ENCODE measurements at places on chromosomes 3 and 15.

DNA sequence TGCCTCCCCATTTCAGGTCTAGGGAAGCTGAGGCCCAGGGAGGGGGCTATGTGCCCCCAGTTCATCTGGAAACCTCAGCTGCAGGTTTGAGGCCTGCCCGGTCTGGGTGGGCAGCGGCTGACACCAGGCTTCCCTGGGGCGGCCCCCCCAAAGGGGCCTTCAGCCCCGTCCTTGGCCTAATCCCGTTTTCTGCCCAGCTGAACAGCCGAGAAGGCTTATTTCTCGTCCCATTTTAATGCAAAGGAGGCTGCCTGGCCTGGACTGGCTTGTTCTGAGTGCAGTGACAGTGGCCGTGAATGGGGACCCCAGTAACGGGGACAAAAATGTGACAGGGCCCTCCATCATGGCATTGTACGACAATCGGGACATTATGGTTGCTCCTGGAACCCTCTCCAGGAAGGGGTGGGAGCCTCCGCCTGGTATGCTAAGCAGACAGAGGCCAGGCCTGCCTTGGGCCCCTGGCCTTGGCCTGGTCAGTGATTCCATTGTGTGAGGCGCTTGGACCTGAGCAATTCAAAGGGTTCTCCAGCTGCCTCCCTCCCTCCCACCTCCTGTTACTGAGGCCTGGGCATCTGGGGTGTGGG, 93.9 kb downstream of the WNT7A start:
- DNase-seq, result no peak

GRCh38 chr3:196969134-196969659, 564 bp upstream of the PIGZ start:
- no peak for DNase-seq

DNA sequence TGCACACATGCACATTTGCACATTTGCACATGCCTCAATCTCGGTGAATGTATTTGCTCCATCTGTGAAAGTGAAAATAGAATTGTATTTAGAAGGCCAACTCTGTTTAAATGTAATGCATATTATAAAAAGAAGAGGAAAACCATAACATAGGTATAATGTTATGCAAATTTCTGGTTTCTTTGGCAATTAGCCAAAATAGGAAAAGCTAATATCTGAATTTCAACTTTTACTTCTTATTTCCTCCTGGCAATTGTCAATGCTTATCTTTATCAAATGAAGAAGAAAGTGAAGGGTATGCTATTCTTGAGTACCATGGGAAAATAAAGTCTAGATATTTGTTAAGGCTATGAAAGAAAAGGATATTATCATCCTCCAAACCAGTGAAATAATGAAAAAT, 76.7 kb upstream of the SLC2A2 start:
- DNase-seq, result no peak

DNA sequence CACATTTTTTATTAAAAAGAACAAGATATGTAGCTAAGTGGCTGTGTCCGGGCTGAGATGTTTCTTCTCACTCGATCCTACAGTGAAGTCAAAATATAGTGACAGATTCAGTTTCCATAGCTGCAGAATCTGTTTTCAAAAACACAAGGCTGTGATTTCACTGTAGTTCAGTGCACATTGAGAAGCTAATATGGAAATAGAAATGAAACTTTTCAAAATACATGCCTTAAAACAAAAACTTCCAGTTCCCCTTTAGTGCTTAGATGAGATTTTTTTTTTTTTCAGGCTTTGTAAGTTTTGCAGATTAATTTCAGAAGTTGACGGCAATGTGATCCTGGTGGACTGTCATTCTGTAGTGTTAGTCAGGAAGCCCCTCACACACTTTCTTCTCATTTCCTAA, 23.8 kb upstream of the TRAK1 start:
- DNase-seq, result no peak

DNA sequence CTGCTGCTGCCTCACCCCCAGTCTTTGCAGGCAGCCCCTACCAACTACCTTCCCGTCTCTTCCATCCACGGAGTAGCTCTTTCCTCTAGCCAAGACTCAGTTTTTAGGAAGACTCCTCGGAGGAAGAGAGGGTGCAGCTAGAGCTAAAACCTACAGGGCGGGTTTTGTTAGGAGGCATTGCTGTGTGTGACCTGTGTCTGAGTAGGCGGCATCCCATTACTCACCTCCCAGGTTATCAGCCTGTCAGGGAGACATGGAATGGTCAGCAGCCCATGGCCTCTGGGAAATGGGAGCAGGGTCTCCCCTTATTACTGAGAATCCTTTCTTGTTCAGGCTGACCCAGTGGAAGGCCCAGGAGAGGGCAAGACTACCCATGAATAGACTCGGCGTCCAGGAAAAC, 43.8 kb upstream of the FGD5 start:
- no peak for DNase-seq

- DNase-seq, result no peak
These were observed 59.9 kb downstream of the GPR176 start for GRCh38 chr15:39860200-39860599.

- DNase-seq, result no peak
These were observed 114.4 kb downstream of the CHSY1 start for GRCh38 chr15:101137312-101137940.

- DNase-seq, result no peak
These were observed 104.4 kb upstream of the RBMS3 start for GRCh38 chr3:29176501-29176900.

DNA sequence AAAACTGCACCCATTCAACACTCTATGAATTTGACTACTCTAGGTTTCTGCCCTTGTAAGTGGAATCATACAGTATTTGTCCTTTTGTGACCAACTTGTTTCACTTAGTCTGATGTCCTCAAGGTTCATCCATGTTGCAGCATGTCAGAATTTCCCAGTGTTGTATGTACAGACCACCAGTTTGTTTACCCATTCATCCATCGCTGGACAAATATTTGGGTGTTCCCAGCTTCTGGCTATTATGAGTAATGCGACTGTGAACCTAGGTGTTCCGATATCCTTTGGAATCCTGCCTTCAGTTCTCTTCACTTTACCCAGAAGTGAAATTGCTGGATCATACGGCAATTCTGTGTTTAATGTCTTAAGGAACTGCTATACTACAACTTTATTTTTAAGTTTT, 12.6 kb downstream of the RPL32 start:
- no peak for DNase-seq

DNA sequence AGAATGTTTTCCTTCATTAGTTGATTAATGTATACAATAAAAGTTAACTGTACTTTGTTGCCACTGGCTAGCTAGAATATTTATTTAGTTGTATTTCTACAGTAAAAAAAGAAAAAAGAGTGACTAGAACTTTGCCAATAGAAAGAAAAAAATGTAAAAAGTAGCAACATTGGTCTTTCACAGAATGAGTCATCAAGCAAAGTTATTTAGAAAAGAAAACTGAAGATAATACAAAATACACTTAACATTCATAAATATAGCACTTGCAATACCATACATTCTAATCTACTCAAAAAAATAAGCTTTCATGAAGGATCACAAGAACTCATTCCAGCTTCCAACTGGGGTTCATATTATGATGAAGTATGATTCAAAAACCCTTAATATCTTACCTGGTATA, 83.4 kb downstream of the AQR start:
- DNase-seq, result no peak

DNA sequence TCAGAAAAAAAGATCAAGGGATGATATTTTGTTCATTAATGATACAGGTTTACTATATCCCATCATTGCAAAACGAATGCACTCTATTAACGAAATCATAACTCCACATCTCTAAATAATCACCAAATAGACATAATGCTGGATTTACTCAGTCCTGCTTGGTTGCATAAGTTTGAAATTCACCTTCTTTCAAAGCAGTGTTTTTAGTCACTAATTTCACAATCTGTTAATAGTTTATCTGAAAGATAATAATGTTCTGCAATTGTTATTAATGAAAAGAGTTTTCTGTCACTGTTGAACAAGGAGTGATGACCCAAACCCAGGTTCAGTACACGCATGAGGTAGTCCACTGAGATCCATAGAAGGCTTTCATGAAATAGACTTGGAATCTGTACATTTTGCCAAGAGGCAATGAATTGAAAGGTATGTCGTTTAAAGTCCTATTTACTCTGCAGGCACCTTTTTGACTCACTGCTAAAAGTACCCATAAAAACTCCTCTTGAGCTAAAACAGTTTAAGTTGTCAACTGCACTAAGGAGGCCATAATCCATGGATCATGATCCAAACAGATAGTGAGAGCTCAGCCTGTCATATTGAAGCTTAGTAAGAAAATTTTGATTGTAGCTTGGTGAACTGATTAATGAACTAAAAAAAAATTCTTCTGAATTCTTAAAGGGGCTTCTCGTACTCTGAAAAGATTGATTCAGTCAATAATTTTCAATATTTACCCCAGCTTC, 75.6 kb upstream of the MBNL1 start:
- DNase-seq, result no peak

GRCh38 chr3:113065336-113065735, 74.6 kb downstream of the GTPBP8 start:
- no peak for DNase-seq

- no peak for DNase-seq
These were observed 36.0 kb downstream of the RFTN1 start for GRCh38 chr3:16477521-16477920.

DNA sequence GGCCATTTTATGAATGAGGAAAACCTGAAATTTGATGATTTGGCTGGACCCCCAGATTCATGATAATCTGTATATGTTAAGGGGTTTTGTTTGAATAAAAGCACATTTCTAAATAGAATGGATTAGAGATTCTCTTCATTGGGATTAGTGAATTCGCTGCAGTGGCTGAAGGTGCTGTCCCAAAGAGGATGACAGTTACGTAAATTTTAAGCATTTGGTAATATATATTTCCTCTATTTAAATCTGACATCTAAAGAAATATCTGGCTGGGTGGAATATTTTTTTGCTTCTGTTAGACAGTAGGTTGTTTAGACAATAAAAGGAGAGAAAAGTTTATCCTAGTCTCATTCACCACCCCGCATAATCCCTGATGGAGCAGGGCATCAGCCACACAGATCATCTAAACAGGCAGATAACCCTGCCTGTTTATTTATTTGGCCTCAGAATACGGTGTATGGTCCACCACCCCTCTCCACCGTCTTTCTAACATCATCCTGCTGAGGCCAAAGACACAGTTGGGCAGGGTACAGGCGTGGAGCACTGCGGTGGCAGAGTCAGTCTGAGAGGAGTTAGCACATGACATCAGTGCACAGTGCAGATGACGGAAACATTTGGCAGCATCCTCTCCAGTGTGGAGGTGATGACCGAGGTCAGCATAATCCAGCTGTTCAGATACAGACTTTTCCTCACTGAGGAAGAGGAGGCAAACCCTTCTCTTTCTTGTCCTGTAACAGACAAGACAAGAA, 20.4 kb upstream of the NFKBIZ start:
- DNase-seq, result peak; percentile 30

DNA sequence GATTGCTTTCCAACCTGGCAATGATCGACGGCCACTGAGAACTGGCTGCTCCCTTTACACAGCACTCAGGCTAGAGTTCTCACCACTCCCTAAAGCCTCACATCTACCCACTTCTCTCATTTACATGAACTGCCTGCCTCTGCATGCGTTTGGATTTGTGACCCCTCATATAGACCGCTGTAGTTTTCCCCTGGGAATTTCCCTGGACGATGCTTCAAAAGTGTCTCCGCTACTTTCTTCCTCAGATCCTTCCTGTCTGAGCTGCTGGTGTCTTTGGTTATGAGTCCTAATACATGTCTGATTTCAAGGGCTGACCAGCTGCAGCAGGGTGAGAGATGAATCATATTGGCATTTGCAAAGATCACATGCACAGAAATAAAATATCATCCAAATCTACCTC, 116.7 kb upstream of the ETV5 start:
- no peak for DNase-seq

- DNase-seq, result no peak
These were observed 525.8 kb downstream of the SHQ1 start for GRCh38 chr3:72322264-72322976.

DNA sequence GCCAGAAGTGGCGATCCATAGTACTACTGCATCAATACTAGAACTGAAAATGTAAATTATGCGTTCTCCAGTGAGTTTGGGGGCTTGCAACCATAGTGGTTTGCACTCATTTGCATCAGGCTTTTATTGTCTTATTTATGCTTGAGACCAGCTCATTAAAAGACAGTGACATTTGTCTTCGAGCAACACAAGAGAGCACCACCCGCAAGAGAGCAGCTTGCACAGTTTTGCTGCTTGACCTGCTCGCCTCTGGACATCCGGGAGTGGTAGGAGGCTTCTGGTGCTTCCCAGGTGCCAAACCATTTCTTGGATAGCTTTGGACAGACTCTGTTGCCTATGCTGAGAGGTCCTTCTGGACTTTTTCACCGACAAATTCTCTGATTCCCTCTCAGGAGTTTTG, 294.6 kb downstream of the MEX3B start:
- no peak for DNase-seq

GRCh38 chr3:173411375-173411973, 13.9 kb downstream of the NLGN1 start:
- no peak for DNase-seq

GRCh38 chr3:71245971-71246880, 337.3 kb downstream of the FOXP1 start:
- no peak for DNase-seq

DNA sequence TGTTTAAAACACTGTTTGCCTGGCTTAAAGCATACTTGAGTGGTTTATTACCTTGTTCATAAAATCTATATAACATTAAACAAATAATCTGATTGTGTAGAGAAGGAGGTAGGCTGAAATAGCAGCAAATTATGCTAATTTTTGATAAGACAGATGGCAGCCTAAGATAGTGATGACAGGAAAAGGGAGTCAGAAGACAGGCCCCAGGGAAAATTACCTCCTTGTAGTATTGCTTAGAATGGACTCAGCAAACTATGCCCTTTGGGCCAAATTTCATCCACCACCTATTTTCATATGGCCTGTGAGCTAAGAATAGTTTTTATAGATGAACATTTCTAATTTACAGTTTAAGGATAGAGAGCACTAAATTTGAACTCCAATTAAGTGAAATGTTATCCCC, 37.8 kb downstream of the CHD2 start:
- no peak for DNase-seq

DNA sequence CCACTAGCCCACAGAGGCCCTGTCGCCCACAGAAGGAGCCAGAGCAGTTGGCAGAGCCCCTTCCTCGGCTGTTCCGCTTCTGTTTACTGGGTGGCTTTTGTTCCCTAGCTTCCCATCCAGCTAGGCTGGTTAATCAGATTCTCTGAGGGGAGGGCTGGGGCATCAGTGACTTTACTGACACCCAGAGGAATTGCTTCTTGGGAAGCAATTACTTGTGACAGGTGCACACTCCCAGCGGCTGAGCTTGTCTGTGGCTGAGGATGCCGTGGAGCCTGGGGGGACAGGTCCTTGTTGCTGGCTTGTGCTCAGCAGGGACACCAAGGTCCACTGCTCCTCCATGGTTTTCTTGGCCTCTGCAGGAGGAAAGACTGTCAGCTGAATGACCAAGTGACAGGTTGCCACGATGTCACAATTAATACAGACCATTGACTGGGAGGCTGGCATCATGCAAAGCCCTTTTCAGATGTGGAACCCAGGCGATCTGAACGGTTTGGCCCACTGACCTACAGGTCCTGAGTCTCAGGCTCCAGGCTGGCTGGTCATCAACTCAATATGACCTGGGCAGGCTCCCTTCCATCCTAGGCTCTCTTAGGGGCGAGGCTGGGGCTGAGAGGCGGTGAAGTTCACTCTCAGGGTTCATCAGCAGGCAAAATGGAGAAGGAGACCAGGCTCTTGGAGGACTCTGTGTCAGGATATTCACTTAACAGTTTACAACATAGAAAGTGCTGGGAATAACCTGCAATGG, 31.8 kb upstream of the SFMBT1 start:
- no peak for DNase-seq

- no peak for DNase-seq
These were observed at the start of gene VGLL3 for GRCh38 chr3:86990734-86991481. TSS of gene VGLL3 (minus strand) at chr3:86991149. CDS start at chr3:86990743, 406 bp downstream.

All from effector CD4-positive, alpha-beta T cell (primary cell).